Progenitor cell of endocrine pancreas (in vitro differentiated cells): ENCODE measurements at places on chromosomes 4 and X. TPM values are rescaled to one million over a fixed set of nuclear protein-coding genes. Genes with fewer than 3 reads are reported as not detected.

DNA sequence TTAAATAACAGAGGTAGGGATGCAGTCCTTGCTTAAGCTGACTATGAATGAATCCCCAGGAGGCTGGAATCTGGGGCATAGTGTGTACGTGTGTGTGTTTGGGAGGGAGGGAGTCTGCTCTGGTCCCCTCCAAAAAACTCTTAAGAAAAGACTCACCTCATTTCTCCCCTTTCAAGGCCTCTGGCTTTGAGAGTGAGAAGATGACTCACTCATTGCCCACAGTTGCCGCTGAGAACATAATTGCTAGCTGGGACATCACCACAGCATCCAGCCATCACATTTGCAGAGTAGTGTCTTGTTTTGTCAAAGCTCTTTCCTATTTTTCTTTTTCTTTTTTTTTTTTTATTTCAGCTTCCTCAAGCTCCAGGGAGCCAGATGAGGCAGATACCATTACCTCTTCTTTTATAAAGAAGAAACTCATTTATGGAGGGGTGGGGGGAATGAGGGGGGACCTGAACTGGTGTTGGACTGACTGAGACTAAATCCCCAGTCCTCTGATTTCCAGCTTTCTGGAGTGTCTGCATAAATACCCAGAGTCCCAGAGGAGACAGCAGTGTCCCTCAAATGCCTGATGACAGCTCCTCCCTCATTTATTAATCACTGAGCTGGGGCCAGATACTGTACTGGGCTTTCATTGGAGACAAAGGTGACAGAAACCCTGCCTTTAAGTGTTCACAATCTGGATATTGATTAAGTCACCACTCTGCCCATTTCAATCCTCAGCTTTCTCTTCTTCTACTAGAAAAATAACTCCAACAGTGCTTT lies 61.9 kb upstream of the LAS1L start:
- DNase-seq, result no peak

DNA sequence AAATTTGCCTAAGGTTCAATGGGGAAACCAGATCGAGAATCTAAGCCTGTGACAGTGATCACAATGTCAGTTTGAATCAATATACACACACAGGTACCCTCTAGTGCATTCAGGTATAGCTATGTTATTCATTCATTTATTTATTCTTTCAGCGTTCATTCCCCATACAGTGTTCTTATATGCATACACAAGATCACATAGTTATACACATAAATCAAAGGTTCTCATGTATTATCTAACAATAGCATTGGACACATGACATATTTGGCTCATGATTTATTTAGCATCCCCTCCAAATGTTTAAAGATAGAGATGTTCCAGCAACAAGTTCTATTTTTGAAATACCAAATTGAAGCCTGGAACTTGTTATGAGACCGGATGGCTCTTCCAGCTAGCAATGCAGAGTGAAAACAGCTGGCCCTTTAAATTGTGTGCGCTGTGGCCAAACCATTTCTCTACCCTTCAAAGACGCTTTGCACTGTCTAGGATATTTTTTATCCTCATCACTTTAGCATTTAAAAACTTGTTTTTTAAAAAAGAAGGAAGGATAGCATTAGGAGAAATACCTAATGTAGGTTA lies 131.0 kb downstream of the ATXN3L start:
- no peak for DNase-seq

GRCh38 chr4:132587626-132588025 lies 561.5 kb upstream of the PCDH10 start:
- DNase-seq, result no peak

- no peak for DNase-seq
These were observed 4.2 kb upstream of the TAB3 start for GRCh38 chrX:30893206-30893605.

DNA sequence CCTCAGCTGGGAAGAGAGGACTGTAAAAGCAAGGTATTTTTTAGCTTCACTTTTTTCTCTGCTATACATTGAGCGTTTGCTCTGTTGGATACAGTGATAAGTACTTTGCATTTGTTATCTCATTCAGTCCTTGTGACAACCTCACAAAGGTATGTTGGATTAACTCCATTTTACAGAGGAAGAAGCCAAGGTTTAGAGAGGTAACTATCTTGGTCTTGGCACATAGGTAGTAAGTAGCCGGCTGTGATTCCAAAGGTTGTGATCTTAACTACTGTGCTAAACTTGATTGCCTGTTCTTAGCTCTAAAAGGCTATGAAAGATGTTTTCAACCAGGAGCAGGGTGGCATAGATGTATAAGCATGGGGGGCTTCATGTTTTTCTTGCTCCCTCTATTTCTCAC lies 134.4 kb downstream of the POLA1 start:
- no peak for DNase-seq

GRCh38 chr4:1238676-1239000 lies 10.3 kb downstream of the CTBP1 start:
- no peak for DNase-seq

DNA sequence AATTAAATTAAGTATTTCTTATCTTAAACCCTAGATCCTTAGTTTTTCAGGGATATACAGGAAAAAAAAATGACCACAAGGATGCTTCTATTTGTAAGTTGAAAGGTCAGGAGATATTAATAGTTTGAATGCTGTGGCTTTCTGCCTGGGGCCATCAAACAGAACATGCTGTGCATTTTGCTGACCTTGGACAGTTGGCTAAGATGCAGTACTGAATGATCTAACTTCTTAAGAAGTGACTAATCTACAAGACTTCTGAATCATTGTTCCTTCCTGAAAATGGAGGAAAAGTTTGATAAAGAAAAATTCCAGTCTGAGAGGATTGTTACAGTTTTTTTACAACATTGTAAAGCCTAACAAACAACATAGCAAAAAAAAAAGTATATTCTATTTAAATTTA lies 237.8 kb upstream of the JADE1 start:
- DNase-seq, result no peak

DNA sequence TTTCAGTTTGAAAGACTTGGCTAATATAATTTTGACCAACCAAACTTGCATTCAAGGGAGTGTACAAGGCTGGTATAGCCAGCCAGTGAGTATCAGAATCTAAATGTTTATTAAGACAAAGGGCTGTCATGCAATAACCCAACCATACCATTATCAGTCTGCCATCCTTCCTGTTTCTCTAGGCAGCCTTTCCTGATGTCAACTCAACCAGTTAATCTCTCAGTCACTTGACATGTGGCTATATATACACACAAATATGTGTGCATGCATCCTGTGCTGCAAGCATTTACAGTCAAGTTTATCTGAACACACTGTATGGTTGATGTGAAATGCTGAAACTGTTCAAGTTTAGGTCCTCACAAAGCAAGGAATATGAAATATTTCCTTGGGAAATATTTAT lies 17.2 kb downstream of the BTK start:
- DNase-seq, result no peak

- no peak for DNase-seq
These were observed 1.4 kb downstream of the MID1 start for GRCh38 chrX:10618961-10619360.

- no peak for DNase-seq
These were observed 43.5 kb downstream of the NUDT9 start for GRCh38 chr4:87465739-87466366.

GRCh38 chrX:49271341-49271740 lies 1.7 kb downstream of the PPP1R3F start:
- DNase-seq, result no peak

DNA sequence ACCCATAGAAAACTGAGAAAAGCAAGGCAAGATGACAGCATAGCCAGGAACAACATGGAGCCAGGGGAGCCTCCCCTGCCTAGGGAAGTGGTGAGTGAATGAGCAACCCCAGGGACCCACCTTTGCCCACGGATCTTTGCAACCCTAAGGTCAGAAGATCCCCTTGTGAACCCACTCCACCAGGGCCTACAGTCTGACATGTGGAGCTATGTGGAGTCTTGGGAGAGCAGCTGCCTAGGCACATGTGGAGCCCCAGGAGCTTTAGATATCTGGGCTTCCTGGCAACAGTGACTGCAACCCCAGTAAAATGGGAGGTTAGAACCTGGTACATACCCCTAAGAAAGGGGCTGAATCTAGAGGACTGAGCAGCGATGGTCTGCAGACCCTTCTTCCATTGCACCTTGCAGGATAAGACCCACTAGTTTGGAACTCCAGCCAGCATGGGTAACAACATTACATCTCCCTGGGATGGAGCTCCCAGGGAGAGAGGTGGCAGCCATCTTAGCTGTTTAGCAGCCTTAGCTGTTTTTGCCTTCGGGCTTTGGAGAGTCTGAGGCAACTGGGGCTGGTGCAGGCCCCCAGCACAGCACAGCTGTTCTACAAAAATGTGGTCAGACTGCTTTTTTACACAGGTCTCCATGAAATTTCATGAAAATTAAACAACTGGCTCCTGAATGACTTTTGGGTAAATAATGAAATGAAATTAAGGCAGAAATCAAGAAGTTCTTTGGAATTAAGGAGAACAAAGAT lies 104.7 kb upstream of the TRIM2 start:
- no peak for DNase-seq

GRCh38 chr4:96305030-96305429 lies 465.1 kb downstream of the PDHA2 start:
- no peak for DNase-seq

XAGE2 gene
- not detected in 2 replicates for total RNA-seq

DKK2 gene
- total RNA-seq, result 12.6 and 17.0 TPM in 2 replicates

MAGEA11 gene
- 0.22 TPM in 1 of 2 replicates, not detected in the other for total RNA-seq

CITED1 gene
- total RNA-seq, result 1.1 and 2.0 TPM in 2 replicates
